Heart right ventricle (tissue), 16 donors: ENCODE measurements at places on chromosomes 13 and 19. TPM values are rescaled to one million over a fixed set of nuclear protein-coding genes. Genes with fewer than 3 reads are reported as not detected.

- DNase-seq, result no peak
These were observed 102.3 kb downstream of the STOML3 start for GRCh38 chr13:38888309-38888708.

GRCh38 chr13:32838945-32839344 lies 177.3 kb upstream of the KL start:
- no peak for DNase-seq

DNA sequence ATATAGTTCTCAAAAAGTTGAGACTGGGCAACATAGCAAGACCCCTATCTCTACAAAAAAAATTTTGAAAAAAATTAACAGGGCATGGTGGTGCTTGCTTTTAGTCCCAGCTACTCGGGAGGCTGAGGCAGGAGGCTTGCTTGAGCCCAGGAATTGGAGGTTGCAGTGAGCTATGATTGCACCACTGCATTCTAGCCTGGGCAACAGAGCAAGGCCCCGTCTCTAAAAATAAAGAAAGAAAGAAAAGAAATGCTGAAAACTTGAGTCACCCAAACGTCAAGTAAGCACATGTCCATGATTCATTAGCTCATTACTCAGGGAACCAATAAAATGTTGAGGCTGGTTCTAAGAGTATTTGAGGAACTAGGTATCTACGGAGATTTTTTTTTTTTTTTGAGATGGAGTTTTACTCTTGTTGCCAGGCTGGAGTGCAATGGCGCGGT lies 33.9 kb upstream of the SEMA6B start:
- no peak for DNase-seq

DNA sequence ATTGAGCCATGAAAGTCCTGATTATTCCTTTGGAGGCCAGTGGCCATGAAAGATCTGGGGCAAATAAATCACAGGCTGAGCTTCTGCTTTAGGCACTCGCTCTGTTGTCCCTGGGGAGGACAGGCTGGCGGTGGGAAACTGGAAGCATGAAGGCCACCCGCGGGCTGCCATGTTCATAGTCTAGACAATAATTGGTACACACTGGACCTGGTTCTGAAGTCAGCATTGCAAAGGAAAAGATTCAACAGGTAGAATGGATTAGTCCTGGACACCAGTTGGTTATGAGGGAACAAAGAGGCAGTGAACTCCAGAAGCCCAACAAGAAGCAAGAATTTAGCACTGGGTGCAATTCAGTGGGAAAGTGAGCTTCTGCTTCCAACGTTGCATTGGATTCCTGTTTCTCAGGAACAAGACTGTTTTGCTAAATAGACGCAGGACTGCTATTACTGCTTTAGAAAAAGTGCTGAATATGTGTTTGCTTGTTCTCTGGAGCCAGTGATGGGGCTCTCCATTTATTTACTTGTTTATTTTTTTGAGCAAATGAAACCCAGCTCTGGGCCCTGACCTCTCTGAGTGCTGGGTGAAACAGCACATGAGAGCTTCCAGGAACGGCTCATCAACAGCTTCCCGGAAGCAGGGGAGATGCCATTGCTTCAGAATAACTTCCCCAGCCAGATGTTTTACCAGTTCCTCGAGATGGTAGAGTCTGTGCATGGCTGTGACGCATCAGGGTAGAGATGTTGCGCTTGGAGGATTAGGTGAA lies 336.4 kb downstream of the ZNF536 start:
- DNase-seq, result no peak

GRCh38 chr13:32423592-32423991 lies 4.3 kb downstream of the N4BP2L1 start:
- no peak for DNase-seq

DNA sequence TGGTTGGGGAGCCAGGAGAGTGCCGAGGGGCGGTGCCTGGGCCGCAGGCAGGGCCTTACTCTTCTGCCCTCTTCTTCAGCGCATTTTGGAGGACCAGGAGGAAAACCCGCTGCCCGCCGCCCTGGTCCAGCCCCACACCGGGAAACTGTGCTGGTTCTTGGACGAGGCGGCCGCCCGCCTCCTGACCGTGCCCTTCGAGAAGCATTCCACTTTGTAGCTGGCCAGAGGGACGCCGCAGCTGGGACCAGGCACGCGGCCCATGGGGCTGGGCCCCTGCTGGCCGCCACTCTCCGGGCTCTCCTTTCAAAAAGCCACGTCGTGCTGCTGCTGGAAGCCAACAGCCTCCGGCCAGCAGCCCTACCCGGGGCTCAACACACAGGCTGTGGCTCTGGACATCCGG lies 9.4 kb downstream of the PGLS start:
- no peak for DNase-seq

DNA sequence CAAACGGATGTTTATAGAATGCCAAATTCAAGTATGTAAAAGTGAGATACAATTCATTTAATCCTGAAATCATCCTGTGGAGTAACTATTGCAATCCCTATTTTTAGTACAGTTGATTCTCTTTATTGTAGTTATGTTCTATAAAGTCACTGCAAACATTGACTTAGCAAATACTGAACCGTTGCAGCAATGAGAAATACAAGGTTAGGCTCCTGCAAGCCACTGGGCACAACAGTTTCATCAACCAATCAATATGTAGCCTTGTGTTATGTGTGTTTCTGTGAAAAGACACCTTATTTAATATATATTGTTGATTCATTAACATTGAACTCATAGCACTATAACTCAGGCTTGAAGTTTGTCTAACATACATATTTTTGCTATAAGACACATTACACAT lies 174.4 kb downstream of the DCT start:
- no peak for DNase-seq

- peak; percentile 22 for DNase-seq
These were observed 19.5 kb downstream of the NUFIP1 start for GRCh38 chr13:44969551-44970484.

DNA sequence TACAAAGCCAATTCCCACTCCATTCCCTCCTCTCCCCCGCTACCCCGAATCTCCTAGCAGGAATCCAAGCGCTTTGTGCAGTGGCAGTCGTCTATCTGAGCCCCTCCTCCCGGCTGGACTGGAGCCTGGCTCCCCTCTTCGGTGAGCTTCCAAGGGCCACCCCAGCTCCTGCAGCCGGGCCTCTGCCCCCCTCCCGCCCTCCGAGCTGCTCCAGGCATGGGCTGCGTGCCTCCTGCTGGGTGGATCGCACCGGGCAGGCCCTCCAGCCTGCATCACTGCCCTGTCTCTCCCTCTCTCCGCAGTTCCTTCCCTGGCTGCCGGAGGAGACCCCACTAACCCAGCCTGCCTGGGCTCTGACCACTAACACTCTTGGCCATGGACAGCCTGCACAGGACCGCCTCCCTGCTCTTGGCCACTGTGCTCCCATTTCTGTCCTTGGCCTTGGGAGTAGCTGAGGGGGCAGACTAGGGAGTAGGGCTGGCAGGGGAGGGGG lies 12.9 kb upstream of the LENG8 start:
- no peak for DNase-seq

The GNG14 gene
- not detected for total RNA-seq

The IGFL3 gene
- not detected for total RNA-seq

The ZNF723 gene
- not detected for total RNA-seq
